ENCODE measurements at places on chromosomes 4 and X.

DNA sequence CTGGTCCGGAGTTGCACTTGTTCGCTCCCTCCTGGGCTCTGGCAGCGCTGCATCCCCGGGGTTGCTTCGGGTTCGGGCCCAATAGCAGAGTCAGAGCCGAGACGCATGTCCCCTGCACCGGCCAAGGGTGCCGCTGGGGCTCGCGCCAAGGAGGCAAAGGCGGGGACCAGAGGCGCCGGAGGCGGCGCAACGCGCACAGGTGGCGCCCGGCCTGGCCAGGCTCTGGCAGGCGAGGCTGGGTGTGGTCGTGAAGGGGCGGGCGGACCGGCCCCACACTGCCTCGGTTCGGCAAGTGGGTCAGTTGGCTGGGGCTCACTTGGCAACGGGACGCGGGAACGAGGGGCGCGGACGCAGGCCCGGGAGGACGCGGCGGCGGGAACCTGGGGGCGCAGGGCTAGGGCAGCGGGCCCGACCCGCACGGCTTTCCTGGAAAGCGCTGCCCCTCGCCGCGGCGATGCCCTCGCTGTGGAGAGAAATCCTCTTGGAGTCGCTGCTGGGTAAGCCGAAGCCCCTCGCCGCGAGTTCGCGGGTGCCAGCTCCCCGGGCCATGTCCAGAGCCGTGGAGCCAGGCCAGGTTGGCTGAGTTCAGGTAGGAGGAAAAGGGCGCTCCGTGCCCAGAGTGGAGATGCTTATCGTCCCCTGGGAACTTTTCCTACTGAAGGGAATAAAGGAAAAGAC is at the start of gene CWH43:
Gene CWH43, plus strand, starts transcription at position 300 of the 678 bp plus-strand sequence. Its CDS starts 155 bp downstream, at position 455.
- DNase-seq: no peak

DNA sequence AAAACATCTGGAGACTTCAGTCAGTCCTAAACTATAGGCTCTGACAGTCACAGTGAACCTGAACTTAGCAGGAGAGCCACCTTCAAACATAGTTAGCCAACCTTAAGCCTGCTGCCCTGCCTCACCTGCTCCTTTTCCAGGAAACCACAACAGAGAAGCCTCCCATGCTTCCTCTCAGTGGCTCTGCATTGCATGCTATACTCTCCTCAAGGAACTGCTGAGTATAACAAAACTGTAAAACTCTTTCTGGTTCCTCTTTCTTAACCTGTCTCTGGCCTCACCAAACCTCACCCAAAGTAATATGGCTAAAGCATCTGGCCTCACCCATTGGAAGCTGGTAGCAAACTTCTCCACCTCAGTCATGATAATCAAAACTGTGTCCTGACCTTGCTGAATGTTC is 122.1 kb downstream of the ANKRD50 start:
- peak; percentile 7 for DNase-seq

DNA sequence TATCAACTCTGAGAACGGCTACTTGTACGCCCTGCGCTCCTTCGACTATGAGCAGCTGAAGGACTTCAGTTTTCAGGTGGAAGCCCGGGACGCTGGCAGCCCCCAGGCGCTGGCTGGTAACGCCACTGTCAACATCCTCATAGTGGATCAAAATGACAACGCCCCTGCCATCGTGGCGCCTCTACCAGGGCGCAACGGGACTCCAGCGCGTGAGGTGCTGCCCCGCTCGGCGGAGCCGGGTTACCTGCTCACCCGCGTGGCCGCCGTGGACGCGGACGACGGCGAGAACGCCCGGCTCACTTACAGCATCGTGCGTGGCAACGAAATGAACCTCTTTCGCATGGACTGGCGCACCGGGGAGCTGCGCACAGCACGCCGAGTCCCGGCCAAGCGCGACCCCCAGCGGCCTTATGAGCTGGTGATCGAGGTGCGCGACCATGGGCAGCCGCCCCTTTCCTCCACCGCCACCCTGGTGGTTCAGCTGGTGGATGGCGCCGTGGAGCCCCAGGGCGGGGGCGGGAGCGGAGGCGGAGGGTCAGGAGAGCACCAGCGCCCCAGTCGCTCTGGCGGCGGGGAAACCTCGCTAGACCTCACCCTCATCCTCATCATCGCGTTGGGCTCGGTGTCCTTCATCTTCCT is 2.7 kb downstream of the PCDH10 start:
- no peak for DNase-seq

DNA sequence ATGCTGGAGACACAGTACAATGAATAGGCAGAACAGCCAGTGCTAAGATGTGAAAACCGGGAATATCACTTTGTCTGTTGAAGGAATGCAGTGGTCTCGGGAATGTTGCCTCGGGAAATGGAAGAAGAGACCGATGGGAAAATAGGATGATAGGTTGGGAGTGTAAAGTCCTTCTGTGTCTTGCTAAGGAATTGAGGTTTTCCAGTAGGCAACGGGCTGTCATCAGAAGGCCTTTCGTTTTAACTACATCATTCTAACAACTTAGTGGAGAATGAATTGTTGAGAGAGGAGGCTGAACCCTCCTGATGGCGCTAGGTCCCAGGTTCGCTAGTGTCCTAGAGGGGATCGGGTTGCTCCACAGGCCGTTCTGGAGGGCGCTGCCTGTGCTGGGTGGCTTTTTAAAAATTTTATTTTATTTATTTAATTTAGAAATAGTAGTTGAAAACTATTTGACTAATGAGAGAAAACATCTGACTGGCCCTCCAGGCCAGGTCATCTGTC is 730 bp downstream of the VBP1 start:
- DNase-seq: no peak

DNA sequence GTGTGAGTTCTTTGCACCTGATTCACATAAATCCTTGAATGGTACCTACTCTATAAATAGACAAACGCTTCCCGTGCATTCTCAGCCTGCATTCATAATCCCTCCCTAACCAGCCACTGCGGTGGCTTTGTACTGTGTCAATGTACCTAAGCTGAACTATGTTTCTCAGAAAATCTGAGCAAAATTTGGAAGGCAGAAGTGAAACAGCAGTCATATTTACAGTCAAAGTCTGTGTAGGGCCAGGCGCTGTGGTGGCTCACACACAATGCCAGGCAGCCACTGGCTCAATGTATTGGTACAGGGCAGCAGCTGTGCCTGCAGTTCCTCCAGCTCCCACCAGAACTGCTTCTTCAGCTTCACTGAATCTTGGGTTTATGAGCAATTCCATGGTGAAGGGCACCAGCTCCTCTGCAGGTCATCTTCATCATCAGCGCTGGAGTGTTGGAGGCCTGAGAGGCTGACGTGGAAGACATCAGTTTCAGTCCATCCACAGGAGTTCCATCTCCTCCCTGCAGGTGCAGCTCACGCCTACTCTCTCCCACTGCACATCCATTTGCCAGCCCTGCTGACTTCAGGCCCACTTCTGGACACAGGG is 32.3 kb upstream of the IRF2 start:
- peak; percentile 1 for DNase-seq

- no peak for DNase-seq
Observed at GRCh38 chrX:68571610-68572311, 72.9 kb downstream of the YIPF6 start.

GRCh38 chr4:76977736-76978350 is 28.3 kb downstream of the SEPTIN11 start:
- DNase-seq: no peak

GRCh38 chrX:151981129-151981528 is 6.7 kb upstream of the GABRE start:
- no peak for DNase-seq

DNA sequence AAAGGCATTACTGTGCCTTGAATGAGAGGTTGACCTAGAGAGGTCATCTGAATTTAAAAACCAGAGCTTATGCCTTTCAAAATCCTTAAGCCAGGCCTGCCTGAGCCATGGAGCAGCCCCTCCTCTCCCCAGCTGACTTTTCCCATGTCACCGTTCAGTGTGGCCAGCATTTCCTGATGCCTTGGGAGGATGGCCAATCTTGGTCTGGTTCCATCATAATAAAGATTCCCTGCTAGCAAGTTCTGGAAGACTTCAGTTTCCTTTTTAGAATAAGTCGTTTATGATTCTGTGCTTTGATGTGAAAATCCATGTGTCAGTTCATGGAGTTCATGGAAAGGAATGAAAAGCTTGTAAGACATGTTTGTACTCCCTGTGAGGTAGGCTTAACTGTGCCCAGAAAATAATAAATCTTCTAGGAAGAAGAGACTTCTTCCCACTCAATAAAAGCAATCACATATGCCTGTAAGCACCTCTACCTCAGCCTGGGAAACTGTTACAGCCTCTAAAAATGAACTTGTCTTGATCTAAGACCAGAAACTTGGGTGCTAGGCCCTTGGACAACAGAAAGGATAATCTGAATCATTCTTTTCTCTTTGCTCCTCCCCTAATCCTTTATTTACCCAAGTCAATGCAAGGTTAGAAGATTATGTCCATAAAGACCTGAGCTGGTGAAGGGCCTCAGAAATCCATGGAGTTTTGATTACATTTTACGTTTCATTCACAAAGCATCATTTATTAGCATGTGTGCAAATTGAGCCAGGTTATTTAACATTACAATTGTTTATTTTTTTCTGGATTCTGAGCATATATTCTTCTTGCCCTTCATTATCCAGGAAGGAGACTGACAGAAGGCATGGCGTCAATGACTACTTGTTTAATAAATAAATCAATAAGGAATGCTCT is 84.0 kb upstream of the TBC1D9 start:
- DNase-seq: no peak

DNA sequence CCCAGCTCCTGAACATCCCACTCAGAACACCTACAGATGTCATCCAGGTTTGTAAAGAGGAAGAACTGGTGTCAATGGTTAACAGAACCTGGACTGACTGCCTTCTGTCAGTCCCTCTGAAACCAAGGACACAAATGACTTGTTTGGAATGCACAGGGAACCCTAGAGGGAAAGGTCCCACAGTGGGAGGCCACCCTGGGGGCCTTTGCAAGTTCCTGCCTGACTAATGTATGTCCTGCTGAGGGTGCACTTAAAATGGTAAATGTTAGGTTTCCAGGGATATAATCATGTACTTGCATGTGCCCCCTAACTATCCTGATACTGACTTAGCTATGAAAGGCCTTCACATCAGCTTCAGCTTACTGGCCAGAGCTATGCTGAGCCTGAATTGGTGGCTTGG is 15.0 kb upstream of the XAGE2 start:
- DNase-seq: no peak

DNA sequence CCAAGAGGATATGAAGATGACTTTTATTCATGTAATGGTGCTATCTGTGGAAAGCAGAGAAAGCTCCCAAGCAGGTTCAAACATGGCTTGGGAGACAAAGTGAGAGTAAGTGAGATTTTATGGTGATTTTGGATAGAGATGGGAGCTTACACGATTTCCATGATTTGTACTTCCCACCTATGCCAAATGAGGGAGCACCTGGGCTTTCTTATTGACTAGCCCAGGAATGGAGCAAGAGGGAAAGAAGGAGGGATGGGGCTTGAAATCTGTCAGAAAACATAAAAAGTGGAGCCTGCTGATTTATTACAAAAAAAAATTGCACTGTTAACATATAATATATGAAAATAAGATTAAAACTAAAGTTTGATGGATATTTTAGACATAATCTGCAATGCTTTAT is 703.5 kb upstream of the PABPC4L start:
- no peak for DNase-seq

GRCh38 chr4:44740201-44740600 is 13.8 kb upstream of the GNPDA2 start:
- no peak for DNase-seq

GRCh38 chrX:30883138-30883537 is 5.9 kb downstream of the TAB3 start:
- DNase-seq: no peak

- no peak for DNase-seq
Observed at GRCh38 chrX:626745-627509, 3.7 kb upstream of the SHOX start.

DNA sequence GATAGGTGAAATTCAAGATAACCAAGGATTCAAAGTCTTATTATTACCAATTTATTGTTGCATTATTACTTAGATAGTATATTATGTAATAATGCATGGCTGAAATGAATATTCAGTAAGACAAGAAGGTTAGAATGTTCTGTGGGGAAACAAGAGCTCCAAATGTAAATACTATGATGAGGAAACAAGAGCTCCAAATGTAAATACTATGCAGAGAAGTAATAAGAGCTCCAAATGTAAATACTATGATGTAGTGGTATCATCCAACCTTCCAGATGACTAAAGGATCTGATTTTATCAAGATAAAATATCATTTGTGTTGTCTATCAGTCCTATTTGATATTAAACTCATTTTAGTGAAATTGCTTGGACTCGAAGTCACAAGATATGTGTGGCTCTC is 82.2 kb upstream of the PCDH18 start:
- no peak for DNase-seq

GRCh38 chr4:26474551-26474950 is 15.7 kb downstream of the CCKAR start:
- DNase-seq: no peak

GRCh38 chr4:139153411-139154133 is 23.4 kb downstream of the ELF2 start:
- DNase-seq: no peak

- DNase-seq: no peak
Observed at GRCh38 chr4:142386449-142386848, 459.7 kb downstream of the INPP4B start.

- no peak for DNase-seq
Observed at GRCh38 chr4:150123796-150124677, 45.8 kb downstream of the DCLK2 start.

DNA sequence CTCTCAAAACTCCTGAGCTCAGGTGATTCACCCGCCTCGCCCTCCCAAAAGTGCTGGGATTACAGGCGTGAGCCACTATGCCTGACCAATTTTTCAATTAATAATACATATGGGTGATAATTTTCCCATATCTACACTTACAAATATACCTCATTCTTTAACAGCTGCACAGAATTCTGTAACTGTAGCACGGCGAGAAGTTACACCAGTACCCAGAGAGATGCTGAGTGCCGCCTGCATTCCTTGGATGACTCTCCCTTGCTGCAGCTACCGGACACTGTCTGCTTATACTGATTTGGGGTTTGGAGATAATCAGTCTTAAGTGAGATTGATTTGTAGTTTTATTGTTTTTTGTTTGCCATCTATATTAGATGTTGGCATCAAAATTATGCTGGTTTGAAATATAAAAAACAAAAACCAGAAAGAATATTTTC is 5.8 kb downstream of the TIFA start:
- DNase-seq: no peak
